ENCODE measurements at places on chromosomes 5 and 9.

DNA sequence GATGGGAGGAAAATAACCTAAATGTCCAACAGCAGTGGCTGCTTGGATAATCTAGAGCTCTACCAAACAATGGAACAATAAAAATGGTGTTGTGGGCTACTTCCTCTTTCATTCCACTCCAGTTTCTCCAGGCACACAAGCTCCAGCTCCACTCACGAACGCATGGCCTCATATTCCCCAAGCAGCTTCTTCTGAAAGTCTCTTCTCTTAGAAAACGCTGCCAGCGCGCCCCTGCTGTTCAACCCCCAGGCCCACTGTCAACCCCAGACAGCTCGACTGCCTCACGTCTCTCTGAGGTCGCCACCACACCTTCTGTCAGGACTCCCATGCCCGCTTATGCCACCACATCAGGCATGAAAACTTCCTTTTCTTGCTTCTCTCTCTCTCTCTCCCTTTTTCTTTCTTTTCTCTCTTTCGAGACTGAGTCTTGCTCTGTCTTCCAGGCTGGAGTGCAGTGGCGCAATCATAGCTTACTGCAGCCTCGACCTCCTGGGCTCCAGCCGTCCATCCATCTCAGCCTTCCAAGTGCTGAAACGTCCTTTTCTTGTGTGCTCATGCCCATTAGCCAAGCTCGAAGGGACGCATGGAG is 16.2 kb downstream of the OR2V2 start:
- no peak for DNase-seq

DNA sequence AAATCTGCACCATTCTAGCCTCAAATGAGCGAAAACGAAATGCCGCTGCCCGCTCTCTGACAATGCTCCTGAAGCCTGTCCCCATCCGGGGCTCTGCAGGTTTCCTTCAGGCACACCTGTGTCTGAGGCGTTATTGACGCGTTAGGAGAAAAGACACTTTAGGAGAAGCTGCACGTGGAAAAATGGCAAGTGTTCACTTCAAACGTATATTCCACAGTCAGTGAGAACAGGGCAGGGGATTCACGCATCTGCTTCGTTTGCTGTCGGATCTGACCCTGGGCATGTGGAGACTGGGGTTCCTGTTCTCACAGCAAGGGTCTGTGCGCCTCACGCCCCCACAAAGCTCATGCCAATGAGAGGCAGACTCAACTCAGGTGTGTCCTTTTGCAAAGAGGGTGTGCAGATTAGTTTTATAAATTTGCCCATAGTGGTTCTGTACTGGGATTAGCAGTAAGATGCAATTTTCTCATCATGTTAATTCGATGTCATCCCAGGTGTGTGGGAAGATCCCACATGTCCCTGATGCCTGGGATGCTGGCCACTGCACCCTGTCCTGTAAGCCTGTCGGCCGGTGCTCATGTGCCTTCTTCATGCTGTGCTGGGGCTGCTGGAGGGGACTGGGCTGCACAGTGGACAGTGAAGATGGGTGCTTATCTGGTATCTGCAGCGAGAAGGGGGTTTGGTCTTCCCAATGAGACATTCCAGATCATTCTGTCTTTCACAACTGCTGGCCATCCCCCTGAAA is 11.2 kb upstream of the TBC1D9B start:
- no peak for DNase-seq

DNA sequence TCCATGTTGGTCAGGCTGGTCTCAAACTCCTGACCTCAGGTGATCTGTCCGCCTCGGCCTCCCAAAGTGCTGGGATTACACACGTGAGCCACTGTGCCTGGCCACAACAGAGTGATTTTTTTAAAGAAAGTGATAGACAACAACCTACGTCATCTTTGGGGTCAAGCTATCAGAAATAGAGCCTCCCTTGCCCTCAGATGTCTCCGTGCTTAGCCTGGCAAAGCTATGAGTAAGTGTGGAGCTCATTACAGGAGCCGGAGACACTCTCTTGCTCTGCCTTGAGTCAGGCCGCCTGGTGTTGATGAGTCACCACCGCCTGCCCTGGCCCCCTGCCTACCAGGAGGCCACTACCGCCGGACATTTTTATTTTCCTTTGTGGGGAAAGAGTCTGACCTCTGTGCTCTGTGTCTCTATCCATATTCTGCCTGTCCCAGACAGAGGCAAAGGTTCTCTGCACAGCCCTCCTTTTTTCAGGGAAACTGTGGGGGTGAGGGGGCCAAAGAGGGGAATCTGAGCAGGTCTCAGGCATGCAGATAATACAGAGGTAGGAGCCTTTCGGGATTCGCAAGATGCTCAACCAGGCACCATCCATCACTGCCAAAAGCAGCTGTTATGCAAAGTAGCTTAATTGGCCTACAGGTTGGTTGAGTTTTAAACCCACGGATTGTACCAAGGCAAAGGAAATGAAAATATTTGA is 123.7 kb upstream of the CPEB4 start:
- no peak for DNase-seq

DNA sequence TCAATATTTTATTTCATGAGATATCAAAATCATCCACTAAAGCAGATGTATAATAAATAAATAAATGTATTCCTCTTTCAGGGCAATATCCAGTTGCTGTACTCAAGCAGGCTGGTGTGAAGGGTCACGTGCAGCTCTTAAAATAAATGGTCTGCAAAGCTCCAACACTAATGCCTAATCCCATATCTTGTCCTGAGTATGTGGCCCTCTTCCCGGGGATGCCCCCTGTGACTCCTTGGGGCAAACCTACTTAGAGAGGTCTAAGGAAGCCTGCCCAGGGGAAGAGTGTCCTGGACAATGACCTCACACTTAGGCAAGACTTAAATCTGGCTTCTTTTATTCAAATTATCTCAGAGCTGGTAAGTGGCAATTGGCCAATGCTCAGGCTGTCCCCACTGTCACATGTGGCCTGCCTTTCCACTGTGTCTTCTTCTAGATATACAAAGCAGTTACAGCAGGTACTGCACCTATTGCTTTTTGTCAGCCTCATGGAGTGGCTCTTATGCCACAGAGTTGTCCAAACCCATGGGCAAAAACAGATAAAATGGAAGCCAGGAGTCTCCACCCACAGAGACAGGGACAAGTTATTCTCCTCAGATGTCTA is 55.3 kb downstream of the SEMA5A start:
- no peak for DNase-seq

GRCh38 chr5:37211661-37212060 is 37.5 kb downstream of the CPLANE1 start:
- DNase-seq, result no peak

DNA sequence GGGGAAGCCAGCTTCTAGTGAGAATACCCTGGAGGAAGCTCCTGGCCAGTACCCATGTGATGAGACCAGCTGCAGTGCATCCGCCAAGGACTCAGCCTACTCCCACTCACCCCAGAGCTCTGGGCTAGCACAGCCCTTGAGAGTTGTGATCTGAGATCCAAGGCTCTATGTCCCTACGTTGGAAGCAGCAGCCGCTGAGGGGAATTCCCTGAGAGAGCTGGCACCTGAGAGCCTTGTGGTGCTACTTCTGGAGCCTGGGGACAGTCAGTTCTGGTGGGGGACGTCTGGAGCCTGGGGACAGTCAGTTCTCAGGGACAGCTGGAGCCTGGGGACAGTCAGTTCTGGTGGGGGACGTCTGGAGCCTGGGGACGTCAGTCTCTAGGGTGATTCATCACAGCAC is 39.2 kb downstream of the PDZD2 start:
- no peak for DNase-seq

- DNase-seq, result no peak
Measured at GRCh38 chr5:23507278-23507685, at the start of gene PRDM9. Gene PRDM9 (plus strand): TSS chr5:23507609. CDS start chr5:23509034, 1,425 bp downstream.

- no peak for DNase-seq
Measured at GRCh38 chr5:16179936-16180788, 571 bp upstream of the MARCHF11 start.

GRCh38 chr9:81558091-81558830 is 131.1 kb downstream of the TLE1 start:
- no peak for DNase-seq

Data from NCI-H1694 treated with DMSO at 0.1 percent for 48 hours (cell line).